ENCODE measurements at places on chromosomes 5 and 9. TPM values are rescaled to one million over a fixed set of nuclear protein-coding genes. Genes with fewer than 3 reads are reported as not detected.

- DNase-seq: no peak
Observed at GRCh38 chr5:77449277-77449676, 42.8 kb downstream of the WDR41 start.

DNA sequence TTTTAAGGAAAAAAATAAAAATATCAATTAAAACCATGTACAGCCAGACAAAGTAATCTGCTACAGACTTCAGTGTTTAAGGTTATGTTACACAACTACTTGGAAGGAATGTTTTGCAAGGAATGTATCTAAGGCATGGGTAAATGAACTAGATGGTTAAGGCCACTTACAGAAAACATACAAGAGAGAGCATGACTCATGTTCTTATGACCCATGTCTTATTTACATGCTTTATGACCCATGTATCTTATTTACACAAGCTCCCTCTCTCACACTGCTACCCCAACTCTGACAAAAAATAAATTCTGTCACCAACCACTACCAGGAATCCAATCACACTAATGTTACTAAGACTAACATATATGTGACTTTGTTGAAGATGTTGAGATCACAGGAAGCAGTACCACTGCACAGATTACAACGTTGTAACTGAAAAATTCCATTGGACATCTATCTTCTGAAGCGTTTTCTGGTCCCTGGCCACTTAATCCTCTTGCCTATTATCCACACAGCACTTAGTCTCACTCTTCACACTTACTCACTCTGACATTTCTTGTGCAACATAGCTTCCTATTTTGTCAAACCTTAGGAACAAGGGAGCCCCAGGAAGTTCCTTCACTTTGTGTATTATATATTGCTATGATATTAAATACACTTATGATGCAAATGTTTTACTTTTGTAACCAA lies 1630.1 kb upstream of the C9orf72 start:
- DNase-seq: no peak

Gene ADRA1B
- 6.6 TPM for total RNA-seq

Gene FOXI1
- not detected for total RNA-seq

Gene CD274
- total RNA-seq: 1.0 TPM

DNA sequence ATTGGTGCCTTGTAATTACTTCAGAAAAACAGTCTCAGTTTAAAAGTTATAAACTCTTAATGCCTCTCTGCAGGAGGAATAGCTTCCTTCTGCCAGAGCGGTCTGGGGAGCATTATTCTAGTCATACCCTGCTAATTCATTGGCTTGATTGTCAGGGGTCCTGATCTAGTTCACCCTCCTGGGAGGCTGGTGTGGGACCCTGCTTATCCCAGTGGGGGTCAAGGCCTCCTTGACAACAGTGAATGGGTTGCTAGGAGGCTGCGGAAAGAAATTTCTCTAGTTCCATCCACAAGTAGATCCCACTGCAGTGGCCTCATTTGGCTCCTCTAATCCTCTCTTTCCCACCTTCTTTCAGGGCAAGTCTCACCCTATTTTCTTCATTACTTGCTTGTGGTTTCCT lies 105.7 kb downstream of the TMC1 start:
- DNase-seq: no peak

DNA sequence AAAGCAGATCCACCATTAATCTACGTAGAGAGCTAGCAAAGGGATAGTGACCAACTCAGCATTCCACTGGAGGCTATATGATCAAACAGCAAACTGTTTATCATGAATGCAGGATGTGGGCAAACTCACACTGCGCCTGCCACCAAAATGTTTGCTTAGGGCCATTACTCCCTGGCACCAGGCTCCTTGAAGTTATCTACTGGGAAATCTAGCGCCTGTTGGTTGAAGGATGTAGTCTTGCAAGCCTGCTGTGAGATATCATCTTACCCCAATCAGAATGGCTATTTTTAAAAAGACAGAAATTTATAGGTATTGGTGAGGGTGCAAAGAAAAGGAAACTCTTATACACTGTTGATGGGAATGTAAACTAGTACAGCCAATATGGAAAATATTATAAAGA lies 332.5 kb upstream of the RPS23 start:
- DNase-seq: no peak

- DNase-seq: no peak
Observed at GRCh38 chr5:1498623-1499416, 24.9 kb downstream of the LPCAT1 start.

GRCh38 chr5:151298063-151298855 lies 5.3 kb downstream of the SLC36A3 start:
- DNase-seq: no peak

DNA sequence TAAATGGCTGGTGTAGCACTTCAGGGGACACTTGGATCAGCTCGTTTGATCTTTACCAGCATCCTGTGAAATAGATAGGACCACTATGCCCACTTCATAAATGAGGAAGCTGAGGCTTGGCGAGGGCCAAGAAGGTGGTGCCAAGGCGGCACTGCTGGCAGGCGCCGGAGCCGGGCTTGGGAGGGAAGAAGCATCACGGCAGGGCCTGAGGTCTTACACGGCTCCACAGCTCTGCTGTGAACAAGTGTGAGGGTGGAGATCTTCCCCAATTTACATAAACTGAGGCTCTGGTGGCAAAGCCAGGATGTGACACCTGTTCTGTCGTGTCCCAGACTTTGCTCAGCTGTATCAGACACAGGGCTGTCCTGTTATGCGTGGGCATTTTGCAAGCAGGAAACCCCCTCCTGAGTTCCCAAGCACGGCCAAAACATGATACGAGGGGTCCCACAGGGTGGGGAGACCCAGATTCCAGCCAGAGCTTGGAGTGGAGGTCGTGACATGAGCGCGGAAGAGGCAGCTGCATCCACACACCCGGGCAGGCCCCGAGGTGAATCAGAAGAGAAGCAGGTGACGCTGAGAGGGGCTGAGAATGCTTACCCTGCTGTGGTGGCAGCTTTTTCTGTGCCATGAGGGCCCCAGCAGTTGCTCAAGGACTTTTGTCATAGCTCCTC lies 117.5 kb upstream of the BOD1 start:
- DNase-seq: no peak

GRCh38 chr5:19713740-19714139 lies 274.3 kb downstream of the CDH18 start:
- no peak for DNase-seq

DNA sequence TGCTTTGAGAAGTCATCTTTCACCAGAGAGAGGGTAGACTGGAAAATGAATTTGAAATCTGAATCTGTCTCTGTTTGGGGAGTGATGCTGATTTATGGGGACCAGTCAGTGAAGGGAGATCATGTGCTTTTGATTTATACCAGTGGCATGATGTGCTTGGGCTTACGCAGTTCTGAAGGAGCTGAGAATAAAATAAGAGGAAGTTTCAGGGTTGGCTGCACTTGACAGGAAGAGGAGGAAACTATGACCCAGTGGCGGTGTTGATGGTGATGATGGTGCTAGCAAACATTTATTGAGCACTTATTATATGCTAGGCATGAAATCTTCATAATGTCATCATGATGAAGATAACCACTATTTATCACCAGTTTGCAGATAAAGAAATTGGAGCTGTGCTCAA lies 136.4 kb upstream of the GLRA1 start:
- no peak for DNase-seq

DNA sequence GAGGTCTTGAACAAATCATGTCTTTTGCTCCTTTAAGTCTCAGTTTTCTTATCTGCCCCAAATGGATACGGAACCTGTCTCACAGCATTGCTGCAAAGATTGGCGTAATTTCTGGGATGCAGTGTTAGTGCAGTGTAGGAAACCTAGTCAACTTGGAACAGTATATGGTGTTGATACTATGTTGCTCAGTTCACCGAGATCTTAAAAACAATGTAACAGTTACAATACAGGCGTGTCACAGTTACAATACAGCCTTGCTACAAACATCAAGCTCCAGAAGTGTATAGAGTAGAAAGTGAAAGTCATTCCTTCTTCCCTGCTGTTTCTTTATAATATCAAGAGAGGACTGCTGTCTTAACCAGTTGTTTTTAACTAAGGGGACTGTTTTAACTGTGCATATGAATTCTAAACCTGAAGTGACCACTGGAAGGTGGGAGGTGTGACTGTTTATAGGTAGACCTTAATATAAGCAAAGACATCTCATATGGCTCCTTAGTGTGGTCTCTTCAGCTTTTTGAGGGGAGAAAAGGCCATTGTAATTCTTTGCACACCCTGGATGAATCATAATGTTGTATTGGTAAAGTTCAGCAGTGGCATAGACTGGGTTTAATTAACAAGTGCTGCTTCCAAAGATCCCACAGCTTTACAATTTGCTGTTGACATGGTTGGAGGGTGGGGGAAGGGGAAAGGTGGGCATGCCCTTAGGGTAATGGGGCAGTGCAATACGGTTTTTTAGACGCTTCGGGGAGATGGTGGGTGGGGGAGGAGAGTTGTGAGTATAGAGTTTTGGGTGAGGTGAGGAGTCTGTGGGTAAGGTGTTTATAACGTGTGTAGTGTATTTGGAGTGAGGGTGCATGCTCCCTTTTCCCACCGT lies 12.9 kb downstream of the PRRC2B start:
- no peak for DNase-seq

Gene SOHLH1
- not detected for total RNA-seq

DNA sequence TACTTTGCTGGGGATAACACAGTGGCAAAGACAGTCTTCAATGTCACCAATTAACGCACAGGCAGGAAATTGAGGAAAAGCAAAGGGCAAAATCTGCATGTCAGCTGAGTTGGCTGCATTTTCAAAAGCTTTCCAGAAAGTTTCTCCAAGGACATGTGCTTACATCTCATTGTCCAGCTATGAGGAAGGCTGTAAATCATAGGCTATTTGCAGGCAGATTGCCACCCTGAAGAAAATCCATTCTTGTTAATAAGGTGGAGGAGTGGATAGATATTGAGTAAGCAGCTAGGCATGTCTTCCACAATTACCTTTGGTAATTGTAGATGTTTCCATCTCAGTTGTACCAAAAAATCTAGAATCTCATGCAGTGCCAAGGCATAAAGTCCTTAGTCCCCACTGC lies 278.0 kb upstream of the NUDT12 start:
- no peak for DNase-seq

Gene EIF4EBP3
- 22.5 TPM for total RNA-seq

GRCh38 chr5:150809363-150809762 lies 30.8 kb downstream of the SMIM3 start:
- no peak for DNase-seq

GRCh38 chr5:116771466-116772151 lies 197.0 kb upstream of the SEMA6A start:
- no peak for DNase-seq

Gene GPX3
- total RNA-seq: 4,437 TPM

DNA sequence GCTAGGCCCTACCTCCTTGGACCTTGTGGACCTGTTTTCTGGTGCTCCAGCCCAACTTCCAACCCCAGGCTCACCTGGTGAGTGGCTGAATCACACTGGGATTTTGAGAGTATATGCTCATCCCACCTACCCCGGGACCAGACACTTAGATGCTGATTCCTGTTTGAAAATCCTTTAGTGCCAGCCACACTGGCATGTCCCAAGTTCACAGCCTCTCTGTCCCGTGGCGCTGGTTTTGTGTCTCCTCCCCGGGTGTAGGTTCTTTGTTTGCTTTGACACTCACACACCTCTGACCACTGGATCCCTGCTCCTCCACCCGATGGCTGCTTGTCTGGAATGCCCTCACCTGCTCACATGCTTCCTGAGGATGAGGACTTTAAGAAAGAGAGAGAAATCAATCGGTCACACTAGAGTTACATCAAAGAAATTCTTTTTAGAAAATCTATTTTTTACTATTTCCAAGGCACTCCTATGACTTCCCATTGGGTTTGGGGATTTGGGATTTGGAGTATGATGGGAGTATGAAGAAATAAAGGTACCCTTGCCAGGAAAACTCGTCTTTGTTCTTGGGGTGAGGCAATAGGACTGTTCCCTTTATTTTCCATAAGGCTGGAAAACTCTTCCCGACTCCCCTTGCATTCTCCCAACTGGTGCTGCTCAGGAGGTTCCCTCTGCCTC lies 7.3 kb upstream of the SLC25A48 start:
- no peak for DNase-seq

GRCh38 chr5:156824800-156825199 lies 25.3 kb upstream of the PPP1R2B start:
- DNase-seq: no peak

- DNase-seq: no peak
Observed at GRCh38 chr5:79872291-79872690, 118.8 kb downstream of the MTX3 start.

- no peak for DNase-seq
Observed at GRCh38 chr5:89302102-89302891, 419.3 kb upstream of the MEF2C start.

Gene PCDHB16
- 1.6 TPM for total RNA-seq

DNA sequence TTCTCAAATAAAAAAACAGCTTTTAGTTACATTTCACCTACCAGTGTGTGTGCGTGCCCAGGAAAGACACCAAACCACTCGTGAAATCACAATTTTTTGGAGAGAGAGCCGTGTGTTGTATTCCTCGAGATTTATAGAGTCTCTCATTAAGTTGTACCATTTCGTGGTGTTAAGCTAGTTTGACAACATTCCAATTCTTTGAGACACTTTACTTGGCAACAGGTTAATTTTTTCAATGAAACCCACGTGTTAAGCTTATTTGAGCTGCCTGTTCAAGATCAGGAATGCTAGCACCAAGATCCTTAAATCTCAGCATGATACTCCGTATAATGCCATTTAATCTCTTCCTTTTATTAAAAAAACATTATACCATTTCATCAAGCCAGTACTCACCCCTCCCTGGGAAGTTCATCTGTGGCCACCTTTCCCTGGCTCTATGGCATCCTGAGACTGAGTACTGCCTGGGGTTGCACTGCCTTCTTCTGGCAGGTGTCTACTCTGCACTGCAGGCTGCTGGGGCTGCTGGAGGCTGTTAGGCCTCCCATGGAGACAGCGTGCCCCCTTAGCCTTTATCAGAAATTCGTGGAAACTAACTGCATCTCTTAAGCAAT lies 143.7 kb downstream of the ARHGAP26 start:
- DNase-seq: no peak

Gene EPB41L4A
- total RNA-seq: 30.2 TPM

DNA sequence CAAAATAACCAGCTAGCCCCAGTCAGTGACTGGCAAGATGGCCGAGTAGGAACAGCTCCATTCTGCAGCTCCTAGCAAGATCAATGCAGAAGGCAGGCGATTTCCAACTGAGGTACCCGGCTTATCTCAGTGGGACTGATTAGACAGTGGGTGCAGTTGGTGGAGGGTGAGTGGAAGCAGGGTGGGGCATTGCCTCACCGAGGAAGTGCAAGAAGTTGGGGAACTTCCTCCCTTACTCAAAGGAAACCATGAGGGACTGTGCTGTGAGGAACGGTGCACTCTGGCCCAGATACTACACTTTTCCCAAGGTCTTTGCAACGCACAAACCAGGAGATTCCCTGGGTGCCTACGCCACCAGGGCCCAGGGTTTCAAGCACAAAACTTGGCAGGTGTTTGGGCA lies 9.6 kb upstream of the BTNL8 start:
- DNase-seq: no peak

Gene CENPP
- 4.0 TPM for total RNA-seq

DNA sequence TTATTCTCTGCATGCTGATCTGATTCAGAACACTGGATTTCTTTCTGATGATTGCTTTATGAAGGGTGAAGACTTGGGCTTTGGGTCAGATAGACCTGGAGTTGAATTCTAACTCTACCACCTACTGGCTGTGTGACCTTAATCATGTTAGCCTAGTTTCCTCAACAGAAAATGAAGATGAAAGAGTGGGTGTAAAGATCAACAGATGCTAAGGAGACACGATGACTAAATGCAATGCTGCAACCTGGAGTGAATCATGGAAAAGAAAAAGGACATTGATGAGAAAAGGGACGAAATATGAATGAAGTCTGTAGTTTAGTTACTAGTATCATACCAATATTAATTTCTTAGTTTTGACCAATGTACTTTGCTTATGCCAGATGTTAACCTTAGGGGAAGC lies 27.8 kb upstream of the DENND1A start:
- DNase-seq: no peak

All from mesenteric fat pad (tissue), 1 donor.